Kasumi-1 (cell line): ENCODE measurements at places on chromosomes 4 and X.
A peak's percentile ranks its signal among the peaks of the same experiment; 100 is the strongest.

DNA sequence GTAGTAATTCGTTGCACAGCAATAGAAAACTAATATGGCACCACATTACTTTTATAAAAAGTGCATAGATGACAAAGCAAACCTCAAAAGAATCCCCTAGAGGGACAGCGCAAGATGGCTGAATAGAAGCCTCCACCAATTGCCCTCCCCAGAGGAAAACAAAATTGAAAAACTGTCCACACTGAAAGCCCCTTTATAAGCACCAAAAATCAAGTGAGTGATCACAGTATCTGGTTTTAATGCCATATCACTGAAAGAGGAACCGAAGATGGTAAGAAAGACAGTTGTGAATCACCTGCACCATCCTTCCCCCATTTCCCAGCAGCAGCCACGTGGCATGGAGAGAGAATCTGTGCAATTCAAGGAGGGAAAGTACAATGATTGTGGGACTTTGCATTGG lies 522.2 kb downstream of the GLUD2 start:
- DNase-seq, result no peak

- DNase-seq, result no peak
These were observed 55.9 kb upstream of the NKX1-1 start for GRCh38 chr4:1462009-1462767.

GRCh38 chrX:33840176-33840575 lies 291.9 kb downstream of the FAM47A start:
- DNase-seq, result peak; percentile 10

DNA sequence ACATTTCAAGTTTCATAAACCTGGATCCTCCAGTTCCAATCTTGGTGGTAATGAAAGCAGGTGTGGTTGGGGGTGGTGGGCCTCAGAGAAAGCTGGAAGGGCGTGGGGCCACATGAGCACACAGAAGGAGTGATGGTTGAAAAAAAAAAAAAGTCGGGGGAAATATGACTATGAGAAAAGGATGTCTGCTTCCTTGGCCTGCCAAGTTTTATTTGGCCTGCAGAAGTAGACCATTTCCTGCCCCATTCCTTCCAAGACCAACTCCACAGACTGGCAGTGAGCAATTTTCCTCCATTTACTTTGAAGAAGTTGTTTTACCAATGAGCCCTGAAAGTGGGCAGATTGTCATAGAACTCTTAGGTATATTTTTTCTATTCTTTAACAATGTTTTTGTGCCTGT lies 43.3 kb downstream of the LNX1 start:
- DNase-seq, result no peak

DNA sequence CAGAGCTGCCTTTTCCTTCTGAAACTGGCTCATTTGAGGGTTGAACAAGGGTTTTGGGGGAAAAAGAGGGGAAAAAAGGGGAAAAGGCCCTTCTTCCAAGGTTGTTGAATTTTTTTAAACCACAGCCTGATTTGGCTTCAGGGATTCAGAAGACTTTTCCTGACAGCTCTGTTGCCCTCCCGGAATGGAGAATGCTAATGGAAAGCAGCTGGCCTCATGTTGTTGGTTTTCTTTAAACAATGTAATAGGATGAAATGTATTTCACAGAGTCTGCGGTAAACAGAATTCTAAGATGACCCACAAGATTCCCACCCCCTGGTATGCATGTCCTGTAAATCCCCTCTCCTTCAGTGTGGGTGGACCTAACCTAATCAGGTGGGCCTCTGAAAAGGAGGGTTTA lies 3.3 kb upstream of the KIAA1210 start:
- no peak for DNase-seq

GRCh38 chrX:39157796-39158195 lies 356.5 kb downstream of the MID1IP1 start:
- no peak for DNase-seq

DNA sequence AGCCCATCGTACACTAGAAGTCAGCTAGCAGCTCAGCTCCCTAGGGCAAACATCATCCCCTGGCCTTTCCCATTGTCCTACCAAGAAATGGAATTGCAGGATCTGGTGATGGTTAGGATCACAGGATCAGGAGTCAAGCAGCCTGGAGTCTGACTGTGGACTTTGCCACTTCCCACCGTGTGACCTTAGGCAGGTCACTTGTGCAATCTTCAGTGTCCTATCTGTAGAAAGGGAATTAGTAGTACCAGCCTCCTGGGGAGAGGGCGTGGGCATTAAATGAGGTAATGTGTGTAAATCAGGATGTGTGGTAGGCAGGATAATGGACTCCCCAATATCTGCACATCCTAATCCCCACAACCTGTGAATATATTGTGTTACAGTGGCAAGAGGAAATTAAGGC lies 38.6 kb upstream of the APLN start:
- no peak for DNase-seq

DNA sequence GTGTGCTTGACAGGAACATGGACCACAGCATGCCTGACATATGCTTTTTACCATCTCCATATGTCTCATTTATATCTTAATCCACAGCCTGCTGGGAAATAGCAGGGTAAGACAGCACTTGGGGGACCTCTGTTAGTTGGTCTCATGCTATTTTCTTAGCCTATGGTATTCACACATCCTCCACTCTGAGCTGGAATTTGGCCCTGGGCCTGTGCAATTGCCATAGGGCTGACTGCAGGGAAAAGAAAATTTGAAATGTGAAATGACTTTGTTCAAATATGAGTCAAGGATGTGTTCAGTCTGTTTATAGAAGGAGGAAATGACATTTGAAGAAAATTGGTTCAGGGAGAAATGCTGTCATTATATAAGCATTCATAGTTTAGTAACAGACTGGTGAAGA lies 9.6 kb upstream of the MAP7D3 start:
- no peak for DNase-seq

GRCh38 chrX:42090395-42090794 lies 167.0 kb upstream of the CASK start:
- no peak for DNase-seq

GRCh38 chr4:96599752-96600151 lies 759.9 kb downstream of the PDHA2 start:
- no peak for DNase-seq

DNA sequence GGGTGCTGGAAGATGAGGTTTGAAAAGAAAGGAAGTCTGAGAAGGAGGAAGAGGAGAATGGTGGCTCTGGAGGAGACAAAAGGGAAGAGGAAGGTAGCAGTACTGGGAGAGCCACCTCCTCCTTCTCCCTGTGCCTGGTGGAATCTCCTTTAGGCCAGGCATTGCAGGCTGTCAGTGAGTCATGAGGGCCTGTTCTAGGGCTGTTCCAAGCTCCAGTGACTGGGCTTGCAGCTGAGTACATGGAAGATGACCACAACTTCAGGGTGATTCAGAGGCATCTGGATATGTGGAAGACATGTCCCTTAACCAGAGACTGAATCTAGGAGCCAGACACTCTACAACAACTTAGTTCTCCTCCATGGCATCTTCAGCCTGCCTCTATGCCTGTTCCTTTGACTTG lies 107.8 kb downstream of the EFNB1 start:
- no peak for DNase-seq

DNA sequence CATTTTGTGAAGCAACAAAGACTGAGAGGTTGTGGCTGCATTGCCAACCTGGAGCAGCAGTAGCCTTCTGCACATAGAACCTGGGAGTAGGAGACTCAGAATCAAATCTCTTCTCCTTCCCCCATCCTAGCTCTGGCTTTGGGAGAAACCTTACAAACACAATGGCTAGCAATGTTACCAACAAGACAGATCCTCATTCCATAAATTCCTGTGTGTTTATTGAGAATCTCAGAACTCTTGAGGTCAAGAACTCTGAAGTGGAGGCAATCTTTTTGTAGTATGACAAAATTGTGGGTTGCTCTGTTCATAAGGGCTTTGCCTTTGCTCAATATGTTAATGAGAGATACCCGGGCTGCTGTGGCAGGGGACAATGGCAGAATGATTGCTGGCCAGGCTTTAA lies 406.7 kb upstream of the SPANXN1 start:
- no peak for DNase-seq

GRCh38 chr4:132124624-132124974 lies 1024.5 kb upstream of the PCDH10 start:
- DNase-seq, result no peak

GRCh38 chr4:163598489-163598888 lies 104.0 kb downstream of the TMA16 start:
- no peak for DNase-seq

- DNase-seq, result no peak
These were observed 209.3 kb downstream of the GPC3 start for GRCh38 chrX:133776072-133776471.

GRCh38 chr4:81021981-81022380 lies 8.5 kb upstream of the BMP3 start:
- no peak for DNase-seq

- no peak for DNase-seq
These were observed at the start of gene NAP1L3 for GRCh38 chrX:93673056-93673868. NAP1L3 (minus strand) TSS chrX:93673578; CDS start chrX:93673304, 274 bp downstream.

GRCh38 chr4:53994382-53995102 lies 69.9 kb downstream of the CHIC2 start:
- DNase-seq, result peak; percentile 100

- DNase-seq, result no peak
These were observed 30.2 kb downstream of the OFD1 start for GRCh38 chrX:13764765-13765164.

GRCh38 chrX:121931567-121931966 lies 884.2 kb downstream of the GLUD2 start:
- no peak for DNase-seq

GRCh38 chr4:133287396-133287795 lies 138.3 kb downstream of the PCDH10 start:
- DNase-seq, result no peak

- DNase-seq, result no peak
These were observed 527 bp downstream of the NOA1 start for GRCh38 chr4:56976837-56977320.

DNA sequence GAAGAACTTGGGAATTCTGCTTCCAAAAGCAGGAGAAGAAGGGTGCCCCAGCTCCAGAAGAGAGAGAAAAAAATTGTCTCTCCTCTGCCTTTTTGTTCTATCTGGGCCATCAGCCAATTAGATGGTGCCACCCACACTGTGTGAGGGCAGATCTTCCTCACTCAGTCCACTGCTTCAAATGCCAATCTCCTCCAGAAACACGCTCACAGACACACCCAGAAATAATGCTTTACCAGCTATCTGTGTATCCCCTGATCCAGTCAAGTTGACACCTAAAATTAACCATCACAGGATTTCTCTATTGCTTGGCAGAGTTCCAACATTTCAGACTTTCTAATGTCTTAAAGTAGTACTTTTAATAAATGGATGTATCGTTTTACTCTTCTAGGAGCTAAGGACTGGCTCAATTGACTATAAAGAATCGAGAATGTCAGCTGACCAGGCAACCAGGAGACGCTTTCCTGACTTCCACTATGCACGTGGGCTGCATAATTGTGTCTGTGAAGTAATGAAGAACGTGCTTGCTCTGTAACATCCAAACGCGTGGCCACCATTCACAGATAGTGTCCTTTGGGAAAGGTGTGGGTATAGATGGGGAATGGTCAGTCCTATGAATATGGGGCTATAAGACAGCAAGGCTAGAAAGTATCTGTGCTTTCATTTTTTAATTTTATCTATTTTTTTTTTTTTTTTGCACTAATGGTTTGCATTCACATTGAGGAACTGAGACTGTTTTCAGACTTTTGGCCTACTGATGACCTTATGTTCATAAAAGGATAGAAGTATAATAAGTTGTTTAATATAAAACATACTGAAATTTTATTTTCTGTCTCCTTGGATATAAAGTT lies 9.9 kb upstream of the SMIM20 start:
- DNase-seq, result no peak
